Aorta (tissue), 5 donors: ENCODE measurements at places on chromosomes 3 and 15.
A peak's percentile ranks its signal among the peaks of the same experiment; 100 is the strongest.

GRCh38 chr3:104987859-104988258 lies 378.9 kb upstream of the ALCAM start:
- no peak for DNase-seq

DNA sequence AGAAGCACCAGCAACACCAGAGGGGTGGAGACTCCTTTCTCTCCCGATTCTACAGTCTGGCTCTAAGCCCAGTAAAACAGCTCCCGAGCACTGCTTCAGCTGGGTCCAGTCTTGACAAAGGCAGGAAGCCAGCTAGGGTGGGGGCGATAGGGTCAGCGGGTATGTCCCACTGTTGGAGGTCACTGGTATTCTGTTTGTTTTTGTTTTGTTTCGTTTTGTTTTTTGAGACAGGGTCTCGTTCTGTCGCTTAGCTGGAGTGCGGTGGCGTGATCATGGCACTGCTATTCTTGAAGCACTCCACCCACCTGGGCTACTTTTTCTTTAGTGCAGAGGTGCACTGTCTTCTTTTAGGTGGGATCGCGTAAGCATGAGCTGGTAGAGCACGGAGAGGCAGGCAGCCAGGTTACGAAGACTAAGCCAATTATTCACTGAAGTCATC lies 16.3 kb downstream of the GCSAM start:
- DNase-seq = no peak

DNA sequence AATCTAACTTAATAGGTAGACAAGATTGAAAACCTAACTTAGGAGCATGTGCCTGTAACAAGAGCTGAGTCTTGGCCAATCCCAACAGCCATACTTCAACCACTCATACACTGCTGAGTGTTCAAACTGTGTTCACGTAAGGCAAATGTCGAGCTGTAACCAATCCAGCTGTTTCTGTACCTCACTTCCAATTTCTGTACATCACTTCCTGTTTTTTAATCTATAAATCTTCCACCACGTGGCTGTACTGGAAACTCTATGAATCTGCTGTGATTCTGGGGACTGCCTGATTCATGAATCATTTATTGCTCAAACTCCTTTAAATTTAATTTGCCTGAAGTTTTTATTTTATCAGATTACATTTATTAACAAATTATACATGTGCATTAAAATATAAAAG lies 44.6 kb upstream of the NEDD4 start:
- DNase-seq = no peak

- DNase-seq = peak; percentile 26
These were observed 4.1 kb downstream of the MYL3 start for GRCh38 chr3:46859001-46859710.

DNA sequence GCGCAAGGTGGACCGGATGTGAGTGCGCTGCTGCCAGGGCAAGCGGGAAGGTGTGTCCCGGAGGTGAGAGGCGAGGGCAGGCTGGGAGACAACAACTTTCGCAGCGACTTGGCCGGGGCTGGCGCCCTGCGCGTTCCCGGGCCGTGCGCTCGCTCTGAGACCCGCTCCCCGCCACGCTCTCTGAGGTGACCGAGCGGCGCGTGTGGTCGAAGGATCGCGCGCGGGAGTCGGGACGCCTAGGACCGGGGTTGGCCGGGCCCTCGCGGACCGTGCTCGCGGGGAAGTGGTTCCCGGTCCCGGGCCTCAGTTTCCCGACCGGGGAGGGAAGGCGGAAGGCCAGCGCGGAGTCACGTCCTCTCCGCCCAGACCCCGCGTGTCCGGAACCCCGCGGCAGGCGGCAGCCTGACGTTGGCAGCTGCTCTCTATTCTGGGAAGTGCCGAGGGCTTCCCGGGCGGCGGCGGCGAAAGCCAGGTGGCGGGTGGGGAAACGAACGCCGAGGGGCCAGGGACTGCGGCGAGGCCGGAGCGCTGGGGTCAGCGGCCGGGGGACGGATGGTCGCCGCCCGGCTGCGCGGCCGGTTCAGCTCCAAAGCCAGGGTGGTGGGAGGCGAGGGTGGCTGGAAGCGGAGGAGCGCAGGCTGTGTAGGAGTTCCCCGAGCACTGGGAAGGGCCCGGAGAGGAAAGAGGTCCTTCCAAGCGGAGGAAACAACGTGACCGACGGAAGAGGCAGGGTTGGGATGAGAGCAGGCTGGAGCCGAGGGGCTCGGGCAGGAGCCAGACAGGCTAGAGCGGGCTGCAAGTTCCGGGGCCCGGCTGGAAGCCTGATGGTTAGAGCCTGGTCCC lies 1.0 kb upstream of the IGF2BP2 start:
- DNase-seq = peak; percentile 76

GRCh38 chr3:130820976-130821375 lies 72.9 kb upstream of the ATP2C1 start:
- DNase-seq = no peak

DNA sequence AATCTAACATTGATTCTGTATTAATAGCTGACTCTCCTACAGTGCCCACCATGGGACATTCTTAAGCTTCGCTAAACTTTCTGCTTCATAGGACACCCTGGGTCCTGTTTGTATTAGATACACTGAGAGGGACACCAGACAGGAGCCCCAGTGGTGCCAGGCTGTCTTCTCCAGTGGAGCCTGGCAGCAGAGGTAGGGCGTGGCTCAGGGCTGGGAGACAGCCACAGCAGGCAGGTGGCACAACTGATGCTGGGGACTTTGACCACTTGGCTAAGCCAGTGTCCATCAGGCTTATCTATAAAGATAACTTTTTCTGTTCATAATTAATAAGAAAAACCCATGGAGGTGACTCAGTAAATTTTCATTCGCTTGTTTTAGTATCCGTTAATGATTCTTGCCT lies 21.8 kb downstream of the NIPA1 start:
- no peak for DNase-seq

GRCh38 chr3:25783661-25784512 lies 644 bp upstream of the NGLY1 start:
- peak; percentile 87 for DNase-seq

DNA sequence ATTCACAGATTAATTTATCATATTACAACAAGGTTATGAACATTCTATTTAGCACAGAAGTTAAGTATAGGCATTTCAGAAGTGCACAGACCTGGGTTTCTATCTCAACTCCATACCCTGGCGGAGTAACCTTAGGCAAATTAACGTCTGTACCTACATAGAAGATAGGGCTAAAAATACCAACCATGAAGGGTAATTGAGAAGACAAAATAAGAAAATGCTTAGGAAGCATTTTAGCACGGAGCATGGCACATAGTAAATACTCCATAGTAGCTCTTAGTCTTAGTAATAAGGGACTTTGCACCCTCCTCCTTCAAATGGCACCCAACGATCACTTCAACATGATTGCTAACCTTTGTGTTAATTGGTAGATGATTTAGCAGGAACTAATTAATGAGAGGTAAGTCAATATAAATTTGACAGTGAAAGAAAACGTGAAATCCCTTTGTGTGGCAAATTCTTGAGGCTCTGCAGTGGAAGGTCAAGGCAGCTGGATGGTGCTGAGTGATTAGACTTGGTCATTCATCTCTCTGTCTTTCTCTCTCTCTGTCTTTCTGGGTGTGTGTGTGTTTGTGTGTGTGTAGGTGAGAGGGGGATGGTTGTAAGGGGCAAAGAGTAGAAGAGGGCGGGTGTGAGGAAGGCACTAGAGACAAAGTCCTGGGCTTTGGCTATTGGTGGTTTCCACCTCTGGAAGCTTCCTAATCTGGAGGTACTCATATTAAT lies 131.1 kb upstream of the PHLDB2 start:
- DNase-seq = no peak

DNA sequence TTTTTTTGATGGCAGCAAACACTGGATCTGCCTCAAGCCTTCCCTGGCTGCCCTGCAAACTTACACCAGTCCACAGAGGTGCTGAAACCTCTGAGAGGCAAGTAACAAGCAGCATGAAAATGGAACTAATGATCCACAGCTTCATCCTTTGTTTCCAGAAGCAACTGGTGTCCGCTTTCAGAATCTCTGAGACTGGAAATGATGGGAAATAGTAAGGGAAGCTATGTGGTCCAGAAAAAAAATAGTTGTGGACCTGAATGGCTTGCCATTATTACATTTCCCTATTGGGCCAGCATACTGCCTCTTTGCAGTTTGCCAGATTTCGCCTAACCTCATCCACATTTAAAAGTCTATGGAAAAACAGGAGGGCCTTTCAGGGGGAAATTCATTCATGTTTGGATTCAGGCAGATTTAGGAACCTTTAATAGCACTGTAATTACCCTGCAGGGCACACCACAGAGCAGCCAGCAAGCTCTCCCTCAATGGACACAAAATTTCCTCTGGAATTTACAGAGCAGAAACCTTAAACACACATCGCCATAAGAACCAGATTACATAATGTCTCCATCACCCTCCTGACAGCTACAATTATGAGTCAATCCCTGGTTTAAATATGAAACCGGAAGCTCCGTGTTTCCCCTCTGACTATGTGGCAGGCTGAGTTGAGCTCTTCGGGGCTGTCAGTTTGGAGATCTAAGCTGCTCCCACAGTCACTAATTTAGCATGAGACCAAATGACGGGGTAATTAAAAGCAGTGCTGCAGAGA lies 134.4 kb downstream of the TMCO5A start:
- peak; percentile 56 for DNase-seq

DNA sequence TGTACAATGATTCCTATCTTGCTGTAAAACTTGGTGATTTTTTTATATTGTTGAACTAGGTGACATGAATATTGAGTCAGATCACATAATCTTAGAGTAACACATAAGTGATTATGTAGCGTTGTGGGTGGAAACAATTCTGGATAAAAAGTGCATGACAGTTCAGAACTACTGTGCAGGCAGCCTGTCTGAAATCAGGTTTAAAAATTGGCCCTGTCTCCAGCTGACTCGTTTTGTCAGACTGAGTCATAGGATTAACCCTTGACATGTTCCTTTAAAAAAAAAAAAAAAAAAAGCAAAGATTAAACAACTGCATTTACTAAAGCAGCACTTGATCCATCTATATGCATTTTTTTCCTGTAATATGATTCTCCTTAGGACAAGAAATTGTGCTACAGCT lies 160.0 kb upstream of the CGNL1 start:
- DNase-seq = no peak
